ENCODE measurements at places on chromosomes 5 and 9.
A peak's percentile ranks its signal among the peaks of the same experiment; 100 is the strongest.

DNA sequence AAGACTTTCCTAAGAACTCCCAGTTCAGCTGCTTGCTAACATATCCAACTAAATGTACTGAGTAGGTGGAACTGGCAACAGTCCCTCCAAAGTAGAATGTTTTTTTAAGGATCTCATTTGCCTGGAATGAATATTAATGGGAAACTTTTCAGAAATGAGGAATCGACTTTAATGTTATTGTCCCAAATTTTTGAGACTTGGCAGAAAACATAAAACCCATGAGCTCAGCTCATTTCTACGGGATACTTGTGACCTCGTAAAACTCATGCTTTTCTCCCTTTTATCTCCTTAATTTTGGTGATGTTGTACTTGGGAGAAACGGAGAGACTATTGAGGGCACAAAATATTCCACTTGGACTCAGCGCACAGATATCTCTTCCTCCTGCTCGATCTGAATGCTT is 296.8 kb downstream of the EBF1 start:
- DNase-seq, result peak; percentile 78

- no peak for DNase-seq
These were observed at the start of gene ADAMTS16 for GRCh38 chr5:5139777-5140478. Gene ADAMTS16 (plus strand): TSS chr5:5140330. CDS start chr5:5140468, 138 bp downstream.

GRCh38 chr9:22052376-22052945 is 43.4 kb upstream of the CDKN2B start:
- peak; percentile 94 for DNase-seq

GRCh38 chr5:120545951-120546350 is 81.9 kb downstream of the PRR16 start:
- peak; percentile 63 for DNase-seq

- DNase-seq, result peak; percentile 21
These were observed 115.7 kb downstream of the FBXL17 start for GRCh38 chr5:108266242-108266641.

DNA sequence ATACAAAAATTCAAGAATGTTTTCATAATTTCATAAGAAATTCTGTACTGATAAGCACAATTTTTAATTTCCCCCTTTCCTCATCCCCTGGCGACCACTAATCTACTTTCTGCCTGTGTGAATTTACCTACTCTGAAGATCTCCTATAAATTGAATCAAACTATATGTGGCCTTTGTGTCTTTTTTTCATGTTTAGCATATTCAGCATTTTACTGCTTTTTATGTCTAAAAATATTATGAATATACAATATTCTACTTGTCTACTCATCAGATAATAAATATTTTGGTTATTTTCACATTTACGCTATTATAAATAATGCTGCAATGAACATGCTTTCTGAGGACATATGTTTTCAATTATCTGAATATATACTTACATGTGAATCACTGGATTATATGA is 144.8 kb downstream of the CYLC2 start:
- DNase-seq, result no peak

GRCh38 chr9:37996819-37997217 is 72.2 kb downstream of the SHB start:
- DNase-seq, result no peak

- peak; percentile 73 for DNase-seq
These were observed 169.0 kb downstream of the FBXL17 start for GRCh38 chr5:108212775-108213346.

DNA sequence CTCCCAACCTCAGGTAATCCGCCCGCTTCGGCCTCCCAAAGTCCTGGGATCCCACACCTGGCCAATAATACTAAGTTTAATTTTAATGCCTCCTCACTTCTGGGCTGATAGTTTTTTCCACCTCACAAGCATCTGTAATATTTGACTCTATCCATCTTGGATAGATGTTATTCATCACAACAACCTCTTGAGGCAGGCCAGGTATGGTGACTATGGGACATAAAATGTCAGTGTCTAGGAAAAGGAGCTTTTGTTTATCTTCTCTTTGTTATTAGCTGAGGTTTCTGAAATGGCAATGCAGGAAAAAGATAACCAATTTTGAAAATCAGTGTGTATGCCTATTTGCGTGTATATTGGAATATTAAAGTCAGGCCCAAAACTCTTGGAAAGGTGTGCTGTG is 1.2 kb upstream of the CCDC69 start:
- no peak for DNase-seq

DNA sequence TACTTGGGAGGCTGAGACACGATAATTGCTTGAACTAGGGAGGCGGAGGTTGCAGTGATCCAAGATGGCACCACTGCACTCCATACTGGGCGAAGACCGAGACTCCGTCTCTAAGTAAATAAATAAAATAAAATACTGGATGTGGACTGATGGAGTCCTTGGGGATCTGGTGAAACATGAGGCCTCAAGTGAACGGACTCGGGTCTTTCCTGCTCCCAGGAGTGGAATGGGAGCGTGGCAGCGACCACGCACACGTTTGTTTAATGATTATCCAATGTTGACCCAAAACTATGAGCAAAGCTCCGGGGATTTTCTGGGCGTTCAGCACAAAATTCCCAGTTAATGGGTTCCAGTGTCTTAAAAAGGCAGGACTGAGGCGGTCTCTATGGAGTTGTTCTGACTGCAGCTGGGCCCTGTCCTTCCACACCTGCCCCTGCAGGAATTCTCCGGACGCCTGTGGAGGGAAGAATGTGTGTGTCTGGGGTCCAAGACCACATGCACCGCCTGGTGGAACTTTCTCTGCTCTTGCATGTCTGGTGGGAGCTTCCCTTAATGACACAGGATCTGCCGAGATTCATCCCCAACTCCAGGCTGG is 26.6 kb downstream of the NEK6 start:
- peak; percentile 66 for DNase-seq

GRCh38 chr9:126448865-126449577 is 122.4 kb downstream of the MVB12B start:
- DNase-seq, result no peak

DNA sequence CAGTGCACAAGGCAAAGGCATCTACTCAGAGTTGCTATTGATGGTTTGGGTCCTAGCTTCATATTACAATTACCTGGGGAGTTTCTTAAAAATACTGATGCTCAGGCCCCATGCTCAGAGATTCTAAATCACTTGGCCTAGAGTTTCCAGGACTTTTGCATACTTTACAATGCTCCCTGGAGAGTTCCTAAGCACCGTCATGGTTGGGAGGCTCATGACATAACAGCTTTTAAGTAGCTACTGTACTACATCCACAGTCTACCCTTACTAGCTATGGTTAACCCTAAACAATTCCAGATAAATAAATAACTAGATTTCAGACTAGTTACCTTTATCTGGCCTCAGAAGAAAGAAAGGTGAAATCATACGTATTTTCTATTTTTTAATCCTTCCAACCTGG is 414.4 kb downstream of the PDE4D start:
- DNase-seq, result no peak

- DNase-seq, result no peak
These were observed 170.2 kb upstream of the NR3C1 start for GRCh38 chr5:143573568-143574170.

DNA sequence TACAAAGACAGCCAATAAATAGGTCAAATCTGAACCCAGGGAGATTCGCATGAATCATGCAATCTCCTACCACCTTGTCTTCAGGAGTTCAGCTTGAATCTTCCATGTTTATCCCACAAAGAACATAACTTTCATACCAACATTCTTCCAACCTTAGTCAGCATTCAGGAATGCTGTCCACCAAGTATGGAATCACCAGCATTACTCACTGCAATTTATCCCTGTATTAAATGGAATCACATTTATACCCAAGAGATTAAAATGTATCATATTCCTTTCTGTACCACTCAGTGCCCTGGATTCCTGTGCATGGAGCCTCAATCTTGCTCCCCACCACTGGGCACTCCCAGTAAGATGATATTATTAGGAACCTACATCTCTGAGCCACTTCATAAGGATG is 162.6 kb downstream of the GLIS3 start:
- DNase-seq, result peak; percentile 87

- DNase-seq, result no peak
These were observed 44.4 kb downstream of the TNFAIP8 start for GRCh38 chr5:119400245-119400644.

DNA sequence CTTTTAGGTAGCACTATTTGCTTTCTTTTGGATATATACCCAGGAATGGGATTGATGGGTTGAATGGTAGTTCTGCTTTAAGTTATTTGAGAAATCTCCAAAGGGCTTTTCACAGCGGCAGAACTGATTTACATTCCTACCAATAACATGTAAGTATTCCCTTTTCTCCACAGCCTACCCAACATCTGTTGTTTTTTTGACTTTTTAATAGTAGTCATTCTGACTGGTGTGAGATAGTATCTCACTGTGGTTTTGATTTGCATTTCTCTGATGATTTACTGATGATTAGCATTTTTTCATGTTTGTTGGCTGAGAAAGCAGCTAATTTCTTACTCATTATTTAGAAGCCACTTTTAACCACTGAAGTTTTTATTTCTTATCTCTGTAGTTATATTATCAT is 221.1 kb upstream of the ACTBL2 start:
- DNase-seq, result no peak

- no peak for DNase-seq
These were observed 46.5 kb downstream of the GRAMD2B start for GRCh38 chr5:126469536-126470316.

DNA sequence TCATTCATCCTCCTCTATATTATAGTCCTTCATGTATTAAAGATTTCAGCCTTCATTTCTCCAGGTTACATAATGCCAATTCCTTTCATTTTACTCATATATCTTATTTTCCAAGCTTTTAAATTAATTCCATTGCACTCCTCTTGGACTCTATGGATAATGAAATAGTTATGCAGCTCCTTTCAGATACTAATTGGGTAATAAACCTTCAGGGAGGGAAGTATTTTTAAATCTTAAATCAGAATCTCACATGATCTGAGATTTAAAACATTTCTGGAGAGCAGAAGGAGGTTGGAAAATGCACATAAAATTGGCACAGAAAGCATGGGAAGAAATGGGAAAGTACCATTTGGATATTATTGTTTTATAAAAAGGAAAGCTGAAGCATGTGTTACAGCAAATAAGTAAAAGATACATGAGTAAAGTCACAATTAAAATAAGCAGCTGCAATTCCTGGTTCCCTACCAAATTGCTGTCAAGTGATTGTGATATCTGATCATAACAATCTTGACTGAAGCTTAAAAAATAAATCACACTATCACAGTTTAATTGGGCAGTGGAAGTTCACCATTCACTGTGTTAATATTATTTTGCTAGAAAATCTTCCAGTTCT is 257.9 kb upstream of the NREP start:
- DNase-seq, result no peak

- no peak for DNase-seq
These were observed 112.4 kb downstream of the ACTL7B start for GRCh38 chr9:108743416-108743815.

GRCh38 chr9:31251386-31251785 is 1133.1 kb upstream of the ACO1 start:
- no peak for DNase-seq

- no peak for DNase-seq
These were observed 669.9 kb downstream of the MTRR start for GRCh38 chr5:8538821-8539220.

GRCh38 chr9:81829195-81829882 is 98.9 kb upstream of the SPATA31D4 start:
- DNase-seq, result no peak

GRCh38 chr9:109355564-109356297 is 34.9 kb upstream of the EPB41L4B start:
- no peak for DNase-seq
